ENCODE measurements at places on chromosomes 1 and 21.

GRCh38 chr1:47416319-47417169 is 459 bp downstream of the FOXE3 start:
- no peak for DNase-seq

DNA sequence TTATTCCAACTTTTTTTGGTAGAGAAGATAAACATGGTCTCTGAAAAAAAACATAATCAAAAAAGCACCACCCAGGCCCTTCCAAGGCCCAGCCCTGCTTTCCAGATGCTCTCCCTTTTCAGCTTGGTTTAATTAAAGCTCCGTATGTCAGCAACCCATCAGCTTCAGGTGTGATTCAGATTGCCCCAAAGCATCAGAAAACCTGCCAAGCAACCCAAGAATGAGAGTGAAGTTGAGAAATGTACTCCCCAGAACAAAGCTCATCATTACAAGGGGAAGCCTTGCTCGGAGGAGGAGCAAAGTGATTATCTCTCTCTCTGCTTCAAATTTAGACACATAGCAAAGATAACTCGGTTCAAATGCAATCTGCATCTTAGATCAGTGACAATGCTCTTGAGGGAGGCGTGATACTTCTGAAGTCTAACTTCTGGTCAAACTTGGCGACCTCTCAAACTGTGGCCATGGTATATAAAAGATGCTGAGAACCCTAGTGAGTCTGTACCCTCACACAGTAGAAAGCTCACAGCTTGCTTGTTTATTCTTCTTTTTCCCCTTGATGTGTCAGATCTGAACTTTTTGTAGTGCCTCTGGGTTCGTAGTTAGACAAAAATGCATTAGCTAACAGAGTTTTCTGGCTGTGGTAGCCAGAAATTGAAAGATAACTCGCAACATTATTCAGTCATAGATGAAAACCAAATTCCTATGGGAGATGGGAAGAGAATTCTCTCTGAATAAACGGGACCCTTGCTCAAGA is 63.3 kb upstream of the ZC3H11B start:
- DNase-seq: no peak

DNA sequence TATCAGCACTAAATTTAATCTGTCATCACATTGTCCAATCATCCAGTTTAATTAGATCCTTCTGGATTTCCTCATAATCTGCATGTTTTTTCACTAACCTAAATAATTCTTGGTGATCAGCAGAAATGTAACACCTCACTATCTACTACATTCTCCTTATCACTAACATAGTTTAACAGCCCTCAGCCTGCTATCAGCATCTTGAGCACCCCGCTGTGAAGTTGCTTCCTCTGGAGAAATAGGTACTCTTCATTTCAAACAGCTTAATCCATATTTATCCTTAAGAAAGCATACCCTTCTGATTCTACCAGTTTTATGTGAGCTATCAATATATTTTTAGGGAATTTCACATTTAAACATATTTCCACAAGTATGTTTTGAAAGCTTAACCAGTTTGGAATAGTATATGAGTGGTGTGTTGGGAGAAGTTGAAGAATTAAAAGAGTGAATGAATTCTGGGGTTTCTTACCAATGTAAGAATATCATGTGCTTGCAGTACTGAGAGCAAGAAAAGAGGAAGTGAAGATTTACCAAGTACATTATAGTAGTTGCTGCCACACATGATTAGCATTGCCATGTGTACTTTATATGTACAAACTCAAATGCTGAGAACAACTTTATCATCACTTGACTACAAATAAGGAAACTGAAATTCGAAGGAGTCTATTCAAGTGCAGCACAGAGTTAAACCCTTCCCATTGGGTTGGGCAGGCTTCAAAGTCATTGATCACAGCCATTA is 771.1 kb upstream of the ADGRL4 start:
- no peak for DNase-seq

GRCh38 chr1:48031676-48032075 is 34.5 kb upstream of the TRABD2B start:
- DNase-seq: no peak

GRCh38 chr1:205942631-205943159 is 561 bp downstream of the SLC26A9 start:
- no peak for DNase-seq
